ENCODE measurements at places on chromosomes 6 and 20.

- DNase-seq = peak; percentile 11
Observed at GRCh38 chr6:134938896-134939295, 11.0 kb downstream of the ALDH8A1 start.

GRCh38 chr20:5467086-5467485 lies 150.3 kb upstream of the PROKR2 start:
- DNase-seq = no peak

DNA sequence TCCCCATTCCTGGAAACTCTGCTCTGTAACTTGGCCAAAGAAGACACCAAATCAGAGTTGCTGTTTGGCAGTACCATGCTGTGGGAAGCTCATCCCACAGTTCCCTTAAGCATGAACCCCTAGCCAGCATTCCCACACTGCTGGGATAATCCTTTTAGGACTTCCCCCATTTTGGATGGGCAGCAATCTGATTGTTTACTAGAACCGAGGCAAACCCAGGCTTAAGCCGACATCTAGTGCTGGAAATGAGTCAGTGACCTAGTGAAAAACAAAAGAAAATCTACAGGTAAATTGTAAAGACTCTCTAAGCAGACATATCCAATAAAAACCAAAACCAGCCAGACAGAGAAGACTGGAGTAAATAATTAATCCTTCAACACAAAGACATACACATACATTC lies 5.2 kb downstream of the DNAH8 start:
- DNase-seq = no peak

DNA sequence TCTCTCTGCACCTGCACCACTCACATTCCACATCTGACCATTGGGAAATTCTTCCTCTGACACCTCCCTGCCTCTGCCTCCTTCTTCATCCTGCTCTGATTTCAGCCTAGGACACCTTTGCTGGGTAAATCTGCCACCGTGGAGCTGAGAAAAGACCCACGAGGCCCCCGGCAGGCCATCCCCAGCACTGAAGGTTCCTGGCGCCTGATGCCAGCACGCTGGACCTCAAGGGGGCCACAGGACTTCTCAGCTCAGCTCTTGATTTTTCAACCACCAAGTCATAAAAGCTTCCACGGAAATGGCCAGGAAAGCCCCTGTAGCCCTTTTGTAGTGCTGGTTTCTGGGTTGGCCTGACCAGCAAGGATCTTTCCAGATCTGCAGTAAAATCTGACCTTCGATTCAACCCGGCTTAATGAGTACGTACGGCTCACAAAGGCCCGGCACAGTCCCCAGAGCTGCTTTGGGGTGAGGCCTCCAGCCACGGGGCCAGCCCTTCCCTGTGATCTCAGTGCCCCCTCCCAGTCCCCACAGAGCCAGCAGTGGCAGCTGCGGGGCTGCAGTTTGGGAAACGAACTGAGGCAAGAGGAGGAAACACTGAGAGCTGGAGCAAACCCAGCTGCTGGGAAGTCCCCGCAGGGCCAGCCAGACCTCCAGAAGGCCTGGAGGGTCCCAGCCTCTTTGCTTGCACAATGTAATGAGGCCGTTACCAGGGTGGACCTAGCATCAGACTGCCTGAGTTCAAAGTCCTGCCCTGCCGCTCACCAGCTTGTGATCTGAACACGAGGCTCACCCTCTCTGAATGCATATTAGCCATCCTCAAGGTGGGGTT lies 157.5 kb downstream of the BMP7 start:
- DNase-seq = no peak

Data from fibroblast of lung (primary cell).